T-helper 1 cell (primary cell): ENCODE measurements at places on chromosomes 1 and 21.

- DNase-seq = no peak
These were observed 22.9 kb downstream of the ADAM30 start for GRCh38 chr1:119873135-119874015.

GRCh38 chr1:15028102-15028501 is 125.4 kb upstream of the TMEM51 start:
- DNase-seq = no peak

DNA sequence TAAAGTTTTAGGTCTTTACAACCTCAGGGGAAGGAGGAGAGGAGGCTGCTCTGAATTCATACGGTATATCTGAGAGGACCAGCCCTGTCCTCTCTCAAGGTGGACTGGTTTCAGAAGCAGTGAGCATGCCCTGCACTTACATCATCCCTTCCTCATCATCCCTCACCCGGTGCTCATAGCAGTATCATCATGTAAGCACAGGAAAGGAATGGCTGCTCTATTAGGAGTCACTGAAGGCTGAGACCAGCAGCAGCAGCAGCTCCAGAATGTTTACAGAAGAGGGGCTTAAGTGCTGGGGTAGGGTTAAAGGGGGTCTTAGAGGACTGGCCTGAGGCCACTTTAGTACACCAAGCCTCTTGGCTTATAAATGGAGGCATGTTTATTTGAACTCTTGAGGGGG is 185.9 kb downstream of the AK5 start:
- DNase-seq = no peak

GRCh38 chr1:61580417-61580816 is 144.5 kb downstream of the TM2D1 start:
- DNase-seq = no peak

GRCh38 chr21:41953831-41954653 is at the start of gene C2CD2:
C2CD2 (minus strand) TSS chr21:41954018; CDS start chr21:41953648, 370 bp downstream.
- DNase-seq = no peak

DNA sequence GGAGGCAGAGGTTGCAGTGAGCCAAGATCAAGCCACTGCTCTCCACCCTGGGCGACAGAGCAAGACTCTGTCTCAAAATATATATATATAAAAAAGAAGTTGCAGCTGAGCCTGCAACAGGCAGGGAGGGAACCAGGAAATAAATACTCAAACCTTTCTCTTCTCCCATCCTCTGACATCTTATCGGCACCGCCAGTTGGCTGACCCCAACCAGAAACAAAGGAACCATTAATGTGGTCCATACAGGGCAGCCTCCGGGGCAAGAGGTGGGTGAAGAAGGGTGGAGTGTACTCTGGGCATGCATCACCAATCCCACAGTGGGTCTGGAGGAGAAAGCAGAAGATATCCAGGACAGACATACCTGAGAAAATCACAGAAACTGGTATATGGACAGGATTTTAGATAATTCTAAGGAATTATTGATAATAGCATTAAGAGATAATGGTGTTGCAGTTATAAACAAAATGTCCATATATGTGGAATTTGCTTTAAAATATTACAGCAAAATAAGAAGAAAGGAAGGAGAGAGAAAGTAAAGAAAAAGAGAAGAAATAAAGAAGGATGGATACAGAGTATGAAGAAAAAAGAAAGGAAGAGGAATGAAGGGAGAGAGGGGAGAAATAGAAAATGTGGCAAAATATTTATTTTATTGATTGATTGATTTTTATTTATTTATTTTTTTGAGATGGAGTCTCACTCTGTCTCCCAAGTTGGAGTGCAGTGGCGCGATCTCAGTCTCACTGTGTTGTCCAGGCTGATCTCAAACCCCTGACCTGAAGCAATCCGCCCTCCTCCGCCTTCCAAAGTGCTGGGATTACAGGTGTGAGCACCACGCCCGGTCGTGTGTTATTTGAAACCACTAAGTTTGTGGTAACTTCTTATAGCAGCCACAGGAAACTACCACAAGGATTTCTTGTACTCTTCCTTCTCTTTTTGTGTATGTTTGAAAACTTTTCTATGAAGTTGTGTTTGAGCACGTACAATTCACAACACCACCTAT is 4.1 kb upstream of the PTAFR start:
- no peak for DNase-seq

DNA sequence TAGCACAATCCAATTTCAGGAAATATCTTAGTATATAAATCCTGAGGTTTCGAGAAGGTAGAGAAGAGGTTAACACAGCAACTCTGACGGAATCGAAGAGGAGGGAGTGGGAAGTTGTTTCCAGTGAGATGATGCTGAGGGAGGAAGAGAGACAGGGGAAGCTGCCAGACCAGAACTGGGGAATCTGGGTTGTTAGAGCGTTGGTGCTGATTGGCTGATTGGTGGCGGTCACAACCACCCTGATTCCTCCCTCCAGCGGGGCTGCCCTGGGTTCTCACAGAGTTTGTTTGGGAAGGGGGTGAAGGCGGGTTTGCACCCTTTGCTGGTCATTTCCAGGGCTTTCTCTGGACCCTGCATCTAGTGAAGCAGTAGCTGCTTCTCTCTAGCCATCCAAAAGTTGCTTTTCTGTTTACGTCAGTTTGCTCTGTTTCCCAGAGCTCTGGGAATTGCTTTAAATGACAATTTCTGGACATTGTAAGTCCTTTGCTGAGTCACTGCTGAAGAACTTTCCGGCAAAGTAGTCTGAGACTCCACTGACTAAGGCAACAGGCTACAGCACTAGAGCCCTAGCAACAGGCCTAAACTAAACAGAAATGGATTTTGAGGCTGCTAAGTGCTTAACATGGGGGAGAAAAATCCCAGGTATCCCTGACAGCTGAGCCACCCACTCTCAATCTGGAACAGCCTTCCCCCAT is 90.1 kb downstream of the TENT5C start:
- DNase-seq = no peak

- DNase-seq = no peak
These were observed 13.0 kb downstream of the FAM20B start for GRCh38 chr1:179038528-179039281.

GRCh38 chr1:192343344-192343743 is 26.6 kb downstream of the RGS21 start:
- DNase-seq = no peak

GRCh38 chr1:156436141-156437036 is 64.2 kb downstream of the MEF2D start:
- DNase-seq = no peak

DNA sequence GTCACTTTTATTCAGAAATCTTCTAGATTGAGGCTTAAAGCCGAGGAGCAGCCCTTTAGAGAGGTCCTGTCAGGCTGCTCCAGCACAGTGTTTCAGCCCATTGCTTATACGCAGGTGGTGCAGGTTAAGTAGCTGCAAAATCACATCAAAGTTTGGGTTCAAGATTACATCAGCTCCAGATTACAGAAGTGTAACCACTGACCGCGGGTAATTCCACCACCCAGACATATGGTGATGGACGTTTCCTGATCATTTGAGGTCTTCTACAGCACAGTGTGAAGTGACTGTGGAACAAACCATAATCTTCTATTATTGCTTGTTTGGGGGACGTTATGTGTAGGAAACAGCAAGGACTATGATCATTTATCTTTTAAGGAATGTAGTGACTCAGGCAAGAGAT is 11.8 kb downstream of the C1orf115 start:
- no peak for DNase-seq

GRCh38 chr1:117843791-117844190 is 85.6 kb downstream of the GDAP2 start:
- no peak for DNase-seq

GRCh38 chr1:202155478-202156021 is 4.9 kb downstream of the PTPN7 start:
- DNase-seq = no peak

DNA sequence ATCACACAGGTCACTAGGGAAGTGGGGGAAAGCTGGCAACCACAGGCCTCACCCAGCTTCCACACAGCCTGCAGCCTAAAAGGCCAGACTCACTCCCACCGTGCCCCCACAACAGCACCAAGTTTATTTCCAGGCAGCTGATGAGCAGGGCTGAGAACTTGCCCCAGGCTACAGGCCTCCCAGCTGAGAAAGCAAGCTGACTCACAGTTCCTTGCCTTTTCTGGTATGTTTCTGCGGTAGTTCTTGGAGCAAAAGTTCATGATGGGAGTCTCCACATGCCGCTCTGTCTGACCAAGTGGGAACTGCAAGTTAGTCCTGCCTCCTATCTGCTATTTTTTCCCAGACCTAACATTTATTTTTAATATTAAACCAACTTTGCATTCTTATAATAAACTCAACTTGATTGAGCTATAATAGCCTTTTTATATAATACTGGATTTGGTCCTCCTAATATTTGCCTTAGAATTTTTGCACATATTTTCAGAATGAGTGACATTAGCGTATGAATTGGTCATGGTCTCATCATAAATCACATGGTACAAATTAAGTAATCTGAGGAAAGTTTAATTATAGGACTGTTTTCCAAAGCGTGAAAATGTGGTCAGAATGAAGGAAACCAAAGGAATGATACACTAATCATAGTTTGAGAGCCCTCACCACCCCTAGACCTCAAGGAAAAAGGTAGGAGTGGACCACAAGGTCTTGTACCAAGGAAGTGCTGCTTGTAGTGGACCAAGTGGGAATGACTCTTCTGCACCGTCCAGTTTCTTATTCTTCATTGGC is 30.7 kb downstream of the RPAP2 start:
- DNase-seq = no peak

GRCh38 chr1:172663732-172664131 is 4.8 kb downstream of the FASLG start:
- DNase-seq = no peak

GRCh38 chr1:183544598-183545297 is 45.5 kb downstream of the NCF2 start:
- no peak for DNase-seq

GRCh38 chr21:39071623-39072214 is 111.5 kb downstream of the PSMG1 start:
- no peak for DNase-seq

DNA sequence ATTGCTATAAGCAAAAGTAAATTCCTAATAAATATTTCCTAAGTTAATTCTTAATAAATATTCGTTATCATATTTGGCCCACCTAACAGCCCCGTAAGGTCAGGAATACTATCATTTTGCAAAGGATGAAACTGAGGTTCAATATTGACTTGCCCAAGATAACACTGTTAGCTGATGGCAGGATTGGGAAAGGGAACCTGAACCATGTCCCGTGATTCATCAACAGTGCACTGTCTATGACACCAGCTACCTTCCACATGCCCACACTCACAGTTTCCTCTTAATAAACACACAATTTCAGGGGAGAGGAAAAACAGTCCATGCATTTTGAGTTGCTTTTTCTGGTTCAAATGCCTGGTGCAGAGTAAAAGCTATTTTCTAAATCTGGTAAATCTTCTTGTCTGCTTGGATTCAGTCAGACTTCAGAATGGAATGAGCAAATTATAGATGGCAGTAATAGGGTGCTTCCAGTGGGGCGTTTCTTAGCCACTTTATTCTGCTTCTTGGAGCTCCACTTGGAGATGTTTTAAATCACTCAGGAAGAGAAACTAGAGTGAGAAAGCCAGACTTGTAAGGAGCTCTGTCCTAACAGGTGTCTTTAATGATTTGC is 354.6 kb downstream of the PDE4B start:
- no peak for DNase-seq

- no peak for DNase-seq
These were observed 21.6 kb upstream of the FHAD1 start for GRCh38 chr1:15225461-15225860.

DNA sequence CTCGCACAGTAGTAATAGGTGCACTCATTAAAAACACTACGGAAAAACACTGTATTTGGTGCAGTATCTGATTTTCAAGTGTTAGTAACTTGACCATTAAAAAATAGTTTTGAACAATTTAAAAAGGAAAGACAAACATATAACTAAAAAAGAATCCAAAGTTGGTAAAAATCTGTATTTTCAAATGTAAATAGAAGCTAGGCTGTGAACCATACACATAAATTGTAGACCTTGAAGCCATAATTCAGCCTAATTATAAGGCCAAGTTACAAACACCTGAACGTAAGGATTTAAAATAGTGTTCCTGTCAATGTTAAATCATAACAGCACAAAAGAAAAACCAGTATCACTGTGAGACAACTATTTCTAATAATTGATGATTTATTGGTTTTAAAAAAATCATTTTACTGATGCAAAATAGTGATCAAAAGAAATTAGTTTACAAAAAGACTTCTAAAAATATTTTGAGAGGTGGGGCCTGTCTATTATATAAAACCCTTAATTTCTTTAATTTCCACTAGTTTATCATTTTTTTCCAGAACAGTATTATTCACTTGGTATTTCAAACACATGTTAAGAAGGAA is 4.5 kb downstream of the IRF2BP2 start:
- DNase-seq = no peak

GRCh38 chr1:224080115-224080774 is 33.7 kb upstream of the FBXO28 start:
- DNase-seq = no peak

- DNase-seq = no peak
These were observed 514.0 kb upstream of the TMPRSS15 start for GRCh38 chr21:18917622-18918021.
